ENCODE measurements at places on chromosomes 5 and 9.

DNA sequence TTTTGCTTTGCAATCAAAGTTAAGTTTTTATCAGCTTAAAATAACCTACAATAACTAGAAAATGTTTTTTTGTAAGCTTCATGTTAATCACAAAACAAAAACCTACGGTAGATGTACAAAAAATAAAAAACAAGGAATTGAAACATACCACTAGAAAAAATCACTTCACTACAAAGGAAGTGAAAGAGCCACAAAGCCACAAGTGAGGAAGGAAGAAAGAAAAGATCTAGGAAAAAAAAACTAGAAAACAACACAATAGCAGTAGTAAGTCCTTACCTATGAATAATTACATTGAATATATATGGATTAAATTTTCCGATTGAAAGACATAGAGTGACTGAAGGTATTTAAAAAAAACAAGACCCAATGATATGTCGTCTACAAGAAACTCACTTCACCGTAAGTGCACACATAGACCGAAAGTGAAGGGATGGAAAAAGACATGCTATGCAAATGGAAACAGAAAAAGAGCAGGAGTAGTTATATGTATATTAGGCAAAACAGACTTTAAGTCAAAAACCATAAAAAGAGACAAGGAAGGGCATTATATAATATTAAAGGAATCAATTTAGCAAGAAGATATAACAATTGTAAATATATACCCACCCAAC lies 13.4 kb upstream of the ZDHHC21 start:
- no peak for DNase-seq

DNA sequence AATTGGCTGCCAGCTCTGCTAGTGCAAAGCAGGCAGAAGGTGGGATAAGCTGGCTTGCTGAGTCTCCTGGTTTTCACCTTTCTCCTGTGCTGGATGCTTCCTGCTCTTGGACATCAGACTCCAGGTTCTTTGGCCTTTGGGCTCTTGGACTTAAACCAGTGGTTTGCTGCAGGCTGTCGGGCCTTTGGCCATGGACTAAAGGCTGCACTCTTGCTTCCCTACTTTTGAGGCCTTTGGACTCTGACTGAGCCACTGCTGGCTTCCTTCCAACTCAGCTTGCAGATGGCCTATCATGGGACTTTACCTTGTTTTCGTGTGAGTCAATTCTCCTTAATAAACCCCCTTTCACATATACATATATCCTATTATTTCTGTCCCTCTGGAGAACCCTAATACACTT lies 1293.9 kb upstream of the CDH6 start:
- DNase-seq: no peak

GRCh38 chr9:88443480-88444113 lies 55.4 kb downstream of the SPIN1 start:
- DNase-seq: no peak

DNA sequence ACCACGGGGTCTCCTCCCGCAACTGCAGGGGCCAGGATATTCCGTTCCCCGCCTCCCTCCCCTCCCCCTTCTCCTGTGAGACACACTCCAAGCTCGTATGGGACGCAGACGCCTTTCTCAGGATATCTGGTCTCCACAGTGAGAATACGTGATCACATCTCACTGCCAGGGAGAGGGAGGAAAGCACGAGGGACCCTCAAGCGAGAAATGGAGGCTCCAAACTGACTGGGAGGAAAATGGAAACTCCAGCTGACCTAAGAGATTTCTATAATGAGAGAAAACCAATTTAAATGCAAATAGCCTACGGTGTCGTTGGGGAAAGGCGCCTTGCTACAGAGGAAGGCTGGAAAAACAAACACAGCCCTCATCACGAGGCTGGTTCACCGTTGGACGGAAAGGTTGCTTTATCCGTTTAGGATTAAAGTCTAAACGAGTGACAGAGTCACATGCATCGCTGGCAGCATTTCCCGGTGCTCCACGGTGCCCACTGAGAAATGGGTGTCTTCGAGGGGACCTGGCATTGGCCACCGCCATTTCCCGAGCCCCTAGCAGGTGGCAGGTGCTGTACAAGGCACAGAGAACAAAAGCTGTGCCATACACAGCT lies 116.9 kb upstream of the CPEB4 start:
- no peak for DNase-seq

DNA sequence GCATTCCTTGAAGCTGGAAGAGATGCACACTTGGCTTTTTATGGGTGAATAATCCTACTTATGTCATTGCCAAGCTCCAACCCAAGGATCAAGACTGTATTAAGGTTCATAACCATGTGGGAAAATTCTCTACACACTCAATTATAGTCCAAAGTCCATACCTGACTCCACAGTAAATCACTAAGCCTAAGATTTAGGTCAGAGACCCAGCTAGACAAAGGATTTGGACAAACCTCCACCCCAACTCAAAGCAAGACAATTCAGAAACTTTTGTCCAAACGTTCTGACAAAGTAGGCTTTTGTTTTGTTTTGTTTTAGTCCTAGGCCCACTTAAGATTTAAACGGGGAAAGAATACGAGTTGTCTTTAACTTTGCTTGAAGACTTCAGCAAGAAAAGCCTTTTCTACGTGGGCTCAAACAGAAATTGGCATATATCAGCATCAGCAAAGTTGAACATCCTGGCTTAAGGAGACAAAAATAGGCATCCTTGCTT lies 1.7 kb downstream of the MEGF9 start:
- DNase-seq: no peak

DNA sequence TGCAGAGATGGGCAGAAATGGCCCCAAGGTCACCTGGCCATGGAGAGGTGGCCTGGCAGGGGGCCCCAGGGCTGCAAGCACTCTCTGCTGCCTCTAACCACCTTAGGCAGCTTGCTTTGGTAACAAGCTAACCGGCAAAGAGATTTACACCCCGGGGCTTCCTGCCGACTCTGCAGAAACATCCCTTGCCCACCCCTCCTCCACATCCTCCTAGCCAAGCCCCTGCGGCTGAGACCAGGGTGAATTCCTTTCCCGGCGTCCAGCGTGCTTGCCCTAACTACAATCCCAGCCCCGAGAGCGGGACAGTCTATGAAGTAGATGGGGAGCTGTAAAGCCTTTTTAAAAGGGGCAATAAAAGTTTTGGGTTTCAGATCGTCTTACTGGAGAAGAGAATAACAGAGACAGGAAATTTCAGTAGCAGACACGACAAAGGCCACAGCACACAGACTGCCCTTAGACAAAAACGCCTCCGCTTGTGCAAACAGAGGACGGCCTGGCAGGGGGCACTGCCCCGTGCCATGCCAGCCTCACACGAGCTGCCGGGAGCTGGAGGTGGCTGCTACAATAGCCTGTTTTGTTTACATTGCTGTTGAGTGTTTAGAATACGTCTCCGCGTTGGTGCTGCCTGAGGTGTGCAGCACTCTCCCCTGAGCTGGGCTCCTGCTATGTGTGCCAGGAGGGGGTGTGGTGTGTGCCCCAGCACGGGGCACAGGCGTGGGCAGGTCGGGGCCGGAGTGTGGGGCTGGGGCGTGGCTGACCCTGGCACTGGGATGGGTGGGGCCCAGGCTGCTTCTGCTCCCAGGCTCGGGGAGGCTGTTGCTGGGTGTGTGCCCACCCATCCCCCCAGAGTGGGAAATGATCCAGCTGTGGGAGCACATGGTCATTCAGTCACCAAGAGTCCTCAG lies 15.3 kb downstream of the MYMK start:
- DNase-seq: peak; percentile 57

DNA sequence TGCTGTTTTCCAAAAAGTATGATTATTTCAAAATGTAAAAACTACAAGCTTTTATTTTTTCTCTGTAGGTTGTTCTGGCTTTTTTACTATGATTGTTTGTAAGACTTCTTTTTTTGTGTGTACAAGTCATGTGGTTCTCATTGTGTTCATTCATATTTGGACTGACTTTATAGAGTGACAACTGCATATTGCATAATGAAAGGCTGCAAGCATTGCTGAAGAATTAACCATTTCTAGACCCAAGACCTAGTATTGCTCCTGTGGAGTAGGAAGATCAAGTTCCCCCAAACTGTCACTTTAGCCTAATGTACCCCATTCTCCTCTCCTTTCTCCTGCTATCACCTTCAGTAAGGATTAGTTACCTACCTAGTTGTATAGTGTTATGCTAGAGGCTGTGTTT lies 10.0 kb downstream of the MAP1B start:
- no peak for DNase-seq

DNA sequence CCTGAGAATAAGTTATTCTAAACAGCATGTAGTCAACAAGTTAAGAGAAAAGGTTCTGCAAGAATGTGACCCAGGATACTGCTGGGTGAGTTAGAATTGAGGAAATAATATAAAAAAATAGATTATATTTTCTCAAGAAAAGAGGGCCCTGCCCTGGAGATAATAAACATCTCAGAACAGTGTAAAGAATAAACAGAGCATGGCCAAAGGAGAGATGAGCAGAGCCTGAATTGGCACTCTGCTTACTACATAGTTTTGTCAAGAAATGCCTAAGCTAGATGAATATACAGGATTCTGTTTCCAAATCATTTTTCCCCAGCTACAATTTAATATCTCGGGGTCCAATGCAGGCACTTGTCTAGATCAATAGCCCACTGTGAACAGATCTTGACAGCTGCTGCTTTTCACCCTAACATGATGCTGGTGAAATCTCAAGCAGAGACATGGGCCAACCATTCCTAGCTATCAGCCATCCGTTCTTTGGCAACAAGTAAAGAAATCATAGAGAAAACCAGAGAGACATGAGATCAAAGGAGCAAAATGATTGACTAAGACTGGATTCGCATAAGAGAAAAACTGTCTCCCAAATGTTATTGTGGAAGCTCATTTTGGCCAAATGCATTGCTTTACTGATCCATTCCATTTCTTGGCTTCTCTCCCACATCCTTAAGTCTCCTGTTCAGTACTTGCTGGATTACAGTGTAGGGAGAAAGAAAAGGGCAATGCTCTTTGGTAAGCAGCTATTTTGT lies 173.2 kb downstream of the PRELID2 start:
- DNase-seq: no peak

DNA sequence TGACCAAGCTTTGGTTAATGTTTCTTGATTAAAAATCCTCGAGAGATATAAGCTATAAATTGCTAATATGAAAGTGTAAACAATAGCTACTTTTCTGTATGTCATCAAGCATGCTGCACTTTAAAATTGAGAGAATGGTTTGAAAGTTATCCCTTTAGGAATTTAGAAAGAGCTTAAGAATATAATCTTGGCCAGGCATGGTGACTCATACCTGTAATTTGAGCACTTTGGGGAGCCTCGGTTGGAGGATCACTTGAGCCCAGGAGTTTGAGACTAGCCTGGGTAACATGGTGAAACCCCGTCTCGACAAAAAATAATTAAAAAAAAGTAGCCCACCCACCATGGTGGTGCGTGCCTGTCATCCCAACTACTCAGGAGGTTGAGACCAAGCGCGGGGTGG lies 12.2 kb upstream of the MROH2B start:
- DNase-seq: no peak

GRCh38 chr9:16705111-16705604 lies 165.3 kb downstream of the BNC2 start:
- no peak for DNase-seq

- no peak for DNase-seq
Measured at GRCh38 chr9:130288393-130288792, 22.8 kb downstream of the HMCN2 start.

DNA sequence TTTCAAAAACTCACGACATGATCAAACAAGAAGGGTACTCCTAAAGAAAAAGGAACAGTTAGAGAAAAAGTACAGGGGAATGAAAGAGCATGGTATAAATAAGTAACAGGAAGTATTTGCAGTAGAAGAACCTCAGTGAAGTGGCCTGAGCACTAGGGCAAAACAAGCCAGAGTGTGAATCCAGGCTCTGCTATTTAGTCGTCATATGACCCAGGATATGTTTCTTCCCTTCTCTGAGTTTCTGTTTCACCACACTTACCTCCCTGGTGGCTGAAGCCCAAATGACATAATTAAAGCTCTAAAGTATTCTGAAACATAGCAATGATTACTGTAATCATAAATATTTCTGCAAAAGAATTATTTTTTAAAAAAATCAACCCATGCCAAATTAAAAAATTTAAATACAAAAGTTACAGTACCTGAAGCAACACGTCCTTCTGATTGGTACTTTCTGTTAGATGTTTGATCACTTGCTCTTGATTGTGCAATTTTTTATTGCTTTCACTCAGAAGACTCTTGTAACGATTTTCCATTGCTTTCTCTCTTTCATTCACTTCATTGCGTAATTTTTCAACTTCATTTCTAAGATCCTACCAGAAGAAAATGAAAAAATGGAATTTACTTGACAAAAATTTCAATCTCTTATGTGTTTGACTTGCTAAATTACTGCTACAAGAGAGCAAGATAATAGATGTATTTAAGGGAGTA lies 88.9 kb downstream of the CDK5RAP2 start:
- DNase-seq: no peak

- no peak for DNase-seq
Measured at GRCh38 chr5:21573416-21574314, 1279.5 kb downstream of the CDH12 start.

- DNase-seq: peak; percentile 74
Measured at GRCh38 chr5:78504704-78505677, 143.6 kb downstream of the LHFPL2 start.

- no peak for DNase-seq
Measured at GRCh38 chr9:109117856-109118807, 1.6 kb downstream of the TMEM245 start.

DNA sequence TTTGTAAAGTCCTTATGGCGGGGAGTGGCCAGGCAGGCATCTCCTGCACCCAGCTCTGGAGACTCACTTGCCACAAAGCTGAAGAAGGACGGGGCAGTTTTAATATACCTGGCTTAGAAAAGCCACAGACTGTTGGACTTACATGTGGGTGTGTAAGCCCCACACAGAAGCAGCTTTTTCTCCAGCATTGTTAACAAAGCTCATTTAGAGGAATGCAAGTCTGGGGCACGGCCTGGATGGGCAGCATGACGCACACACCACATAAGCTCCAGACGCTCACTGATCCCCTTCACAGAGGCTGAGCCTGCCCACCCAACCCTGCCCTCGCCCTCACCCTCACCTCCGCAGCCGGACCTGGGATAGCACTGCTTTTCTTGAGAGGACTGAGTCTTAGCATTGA lies 58.0 kb upstream of the PDE8B start:
- no peak for DNase-seq

- no peak for DNase-seq
Measured at GRCh38 chr5:68271124-68271523, 55.6 kb downstream of the PIK3R1 start.
